Right lobe of liver (tissue), 6 donors: ENCODE measurements at places on chromosomes 7 and 10. TPM values are rescaled to one million over a fixed set of nuclear protein-coding genes. Genes with fewer than 3 reads are reported as not detected.

- H3K4me3 ChIP-seq = no peak overlapping the region
- no peaks in the 10 kb centered on the region for H3K27me3 ChIP-seq
- DNase-seq = no peak
- no peaks in the 10 kb centered on the region for H3K4me1 ChIP-seq
These were observed 56.4 kb downstream of the STEAP1B start for GRCh38 chr7:22443370-22444180.

The KAZALD1 gene
- total RNA-seq = 0.84 TPM

The LLCFC1 gene
- total RNA-seq = not detected

GRCh38 chr10:122387572-122387971 is 13.1 kb downstream of the PLEKHA1 start:
- H3K27ac ChIP-seq = no peak overlapping the region
- no peaks in the 10 kb centered on the region for H3K27me3 ChIP-seq
- H3K4me3 ChIP-seq = no peak overlapping the region
- DNase-seq = no peak
- H3K4me1 ChIP-seq = peaks cover 53% of the 10 kb centered on the region
- H3K36me3 ChIP-seq = no peaks in the 10 kb centered on the region
